Jurkat, Clone E6-1 (cell line): ENCODE measurements at places on chromosomes 5 and 9.
A peak's percentile ranks its signal among the peaks of the same experiment; 100 is the strongest.

- no peak for DNase-seq
These were observed 40.7 kb upstream of the CACNA1B start for GRCh38 chr9:137836831-137837241.

DNA sequence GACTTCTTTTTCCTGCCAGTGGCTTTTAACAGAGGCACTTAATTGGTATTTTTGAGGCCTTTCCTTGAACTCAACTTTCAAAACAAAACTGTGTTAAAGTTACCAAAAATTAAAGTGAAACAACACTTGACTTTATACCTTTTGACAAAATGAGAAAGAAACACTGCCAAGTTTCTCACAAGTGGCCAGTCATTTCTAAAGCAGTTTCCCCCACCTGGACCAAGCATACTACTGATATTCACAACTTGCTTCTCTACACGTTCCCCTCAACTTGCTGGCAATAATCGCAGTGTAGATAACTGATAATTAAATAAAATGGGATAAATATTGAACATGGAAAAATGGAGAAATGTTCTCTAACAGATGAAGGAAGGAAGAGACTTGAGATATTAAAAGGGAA lies 135.7 kb downstream of the TLR4 start:
- DNase-seq = no peak

DNA sequence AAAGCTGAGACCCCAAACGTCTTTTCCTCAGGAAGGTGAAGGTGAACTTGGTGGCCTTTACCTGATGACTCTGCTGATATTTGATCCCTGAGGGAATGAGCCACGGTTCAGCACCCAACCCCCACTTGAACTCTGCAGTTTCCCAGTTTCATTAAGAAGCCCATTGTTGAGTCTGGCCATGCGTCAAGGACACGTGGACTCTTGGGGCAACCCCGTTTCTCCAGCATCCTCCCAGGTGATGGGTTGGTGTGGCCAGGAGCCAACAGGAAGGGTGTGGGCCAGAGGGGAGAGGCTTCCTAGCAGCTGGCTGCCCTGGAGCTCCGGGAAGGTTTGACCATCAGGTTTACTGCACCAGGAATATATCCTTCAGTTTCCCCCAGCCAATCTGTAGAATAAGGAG lies 59.5 kb upstream of the GNE start:
- no peak for DNase-seq

GRCh38 chr5:147578228-147579024 lies 68.6 kb upstream of the DPYSL3 start:
- peak; percentile 22 for DNase-seq

DNA sequence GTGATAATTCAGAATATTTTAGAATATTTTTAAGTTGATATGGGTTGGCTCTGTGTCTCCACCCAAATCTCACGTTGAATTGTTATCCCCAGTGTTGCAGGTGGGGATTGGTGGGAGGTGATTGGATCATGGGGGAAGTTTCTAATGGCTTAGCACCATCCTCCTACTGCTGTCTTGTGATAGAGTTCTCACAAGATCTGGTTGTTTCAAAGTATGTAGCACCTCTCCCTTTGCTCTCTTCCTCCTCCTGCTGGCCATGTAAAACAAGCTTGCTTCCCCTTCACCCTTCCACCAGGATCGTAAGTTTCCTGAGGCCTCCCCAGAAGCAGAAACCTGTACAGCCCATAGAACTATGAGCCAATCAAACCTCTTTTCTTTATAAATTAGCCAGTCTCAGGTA lies 214.6 kb upstream of the C9orf72 start:
- DNase-seq = no peak

- DNase-seq = no peak
These were observed 40.8 kb upstream of the FBXL7 start for GRCh38 chr5:15459200-15459599.

DNA sequence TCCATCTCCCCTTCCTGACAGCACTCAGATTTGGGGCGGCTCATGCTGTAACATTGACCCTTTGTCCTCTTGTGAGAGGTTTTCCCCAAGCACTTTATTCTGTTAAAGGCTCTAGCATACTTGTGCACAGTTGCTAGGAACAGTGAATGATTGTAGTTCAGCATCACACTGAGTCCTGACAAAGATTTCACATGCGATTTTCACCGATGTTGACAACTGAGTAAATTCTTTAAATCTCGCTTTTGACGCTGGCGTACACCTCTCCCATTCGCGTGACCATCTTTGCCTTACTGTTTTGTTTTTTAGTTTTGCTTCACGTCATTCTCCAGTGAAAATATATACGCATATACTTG lies 780 bp downstream of the CDC37L1 start:
- DNase-seq = no peak

DNA sequence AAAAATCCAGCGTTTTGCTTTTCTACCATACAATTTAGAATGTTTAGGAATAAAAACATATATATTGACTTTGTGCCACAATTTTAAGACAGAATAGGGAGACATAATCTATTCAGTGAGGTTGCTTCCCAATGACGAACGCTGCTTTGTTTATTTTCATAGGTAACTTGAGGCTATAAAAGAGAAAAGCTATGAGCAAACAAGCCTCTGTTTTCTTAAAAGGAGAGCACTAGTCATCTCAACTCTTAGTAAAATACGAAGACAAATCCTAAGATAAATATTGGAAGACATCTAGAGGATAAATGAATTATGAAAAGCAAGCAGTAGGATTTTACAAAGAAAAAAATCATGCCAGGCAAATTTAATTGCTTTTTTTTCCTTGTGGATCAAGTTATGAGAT lies 363.6 kb downstream of the ANXA1 start:
- DNase-seq = no peak

- DNase-seq = peak; percentile 44
These were observed 128.9 kb downstream of the ADAMTS12 start for GRCh38 chr5:33762859-33763258.

GRCh38 chr9:26746357-26747072 lies 146.1 kb downstream of the CAAP1 start:
- no peak for DNase-seq

DNA sequence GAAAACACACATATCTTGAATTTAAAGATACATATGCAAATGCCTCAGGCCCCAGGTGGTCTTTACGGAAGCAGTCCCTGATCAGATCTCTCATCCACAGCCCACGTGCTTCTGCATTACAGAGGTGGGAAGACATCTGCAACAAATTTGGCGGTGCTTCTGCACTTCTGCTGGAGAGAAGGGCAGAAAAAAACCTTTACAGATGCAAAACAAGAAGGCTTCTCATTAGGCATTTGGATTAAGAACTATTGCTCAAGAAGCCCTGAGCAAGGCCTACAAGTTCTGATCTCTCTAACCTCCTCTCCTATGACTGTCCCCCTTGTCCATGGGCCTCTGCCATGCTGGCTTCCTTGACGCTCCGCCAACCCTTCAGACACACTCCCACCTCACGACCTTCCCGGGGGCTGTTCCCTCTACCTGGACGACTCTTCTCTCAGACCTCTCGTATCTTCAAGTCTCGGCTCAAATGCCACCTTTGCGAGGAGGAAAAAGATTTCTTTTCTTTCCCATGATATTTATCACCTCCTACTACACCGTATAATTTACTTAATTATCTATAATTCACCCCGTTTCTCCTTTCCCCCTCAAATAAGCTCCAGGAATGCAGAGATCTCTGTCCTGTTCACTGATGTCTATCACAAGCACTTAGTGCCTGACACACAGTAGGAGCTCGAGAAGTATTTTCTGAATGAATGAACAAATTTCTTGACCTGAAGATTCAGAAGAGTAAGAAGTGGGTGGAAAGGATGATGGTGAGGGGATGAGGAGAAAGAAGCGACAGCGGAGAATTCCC lies 1.1 kb downstream of the MTMR12 start:
- DNase-seq = no peak

- DNase-seq = no peak
These were observed 18.5 kb upstream of the AHRR start for GRCh38 chr5:302966-303365.

DNA sequence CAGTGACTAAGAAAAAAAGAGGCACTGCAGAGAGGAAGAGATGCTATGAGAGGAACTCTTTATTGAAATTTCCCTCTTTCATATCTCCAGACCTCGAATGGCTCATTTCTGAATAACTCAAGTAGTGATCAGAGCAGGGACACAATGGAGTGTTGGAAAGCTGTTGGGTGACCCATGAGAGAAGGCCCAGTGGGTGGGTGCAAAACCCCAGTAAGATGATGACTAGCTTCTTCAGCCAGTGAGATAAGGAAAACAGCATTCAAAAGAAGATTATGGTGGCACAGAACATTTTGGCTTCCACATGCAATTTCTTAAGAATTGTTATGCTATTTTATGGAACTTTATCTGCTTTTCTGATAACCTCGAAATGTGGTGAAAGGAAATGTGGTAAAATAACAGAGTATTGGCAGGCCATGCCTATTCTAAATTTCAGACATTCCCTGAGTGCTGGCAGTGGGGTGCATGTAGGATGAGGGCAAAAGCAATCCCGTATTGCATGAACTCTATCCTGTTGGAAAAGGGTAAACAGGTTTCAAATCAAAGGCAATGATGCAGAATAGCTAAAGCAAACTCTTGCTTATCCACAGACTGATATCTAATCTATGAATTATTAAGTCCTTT lies 128.0 kb upstream of the KLF9 start:
- DNase-seq = no peak

- DNase-seq = no peak
These were observed 101.0 kb upstream of the PIK3R1 start for GRCh38 chr5:68114378-68115040.

DNA sequence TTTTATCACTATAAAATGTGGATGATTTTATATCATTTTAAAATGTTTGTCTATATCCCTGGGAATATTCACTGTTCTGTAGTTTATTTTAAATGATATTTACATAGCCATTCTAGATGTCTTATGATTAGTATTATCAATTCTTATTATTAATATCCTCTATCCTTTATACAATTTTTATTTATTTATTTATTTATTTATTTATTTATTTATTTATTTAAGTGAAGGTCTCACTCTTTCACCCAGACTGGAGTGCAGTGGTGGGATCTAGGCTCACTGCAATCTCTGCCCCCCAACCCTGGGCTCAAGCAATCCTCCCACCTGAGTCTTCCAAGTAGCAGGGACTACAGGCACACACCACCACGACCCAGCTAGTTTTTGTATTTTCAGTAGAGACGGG lies 1848.9 kb downstream of the EFNA5 start:
- DNase-seq = no peak

- DNase-seq = no peak
These were observed 108.1 kb downstream of the TMEM174 start for GRCh38 chr5:73280821-73281746.

DNA sequence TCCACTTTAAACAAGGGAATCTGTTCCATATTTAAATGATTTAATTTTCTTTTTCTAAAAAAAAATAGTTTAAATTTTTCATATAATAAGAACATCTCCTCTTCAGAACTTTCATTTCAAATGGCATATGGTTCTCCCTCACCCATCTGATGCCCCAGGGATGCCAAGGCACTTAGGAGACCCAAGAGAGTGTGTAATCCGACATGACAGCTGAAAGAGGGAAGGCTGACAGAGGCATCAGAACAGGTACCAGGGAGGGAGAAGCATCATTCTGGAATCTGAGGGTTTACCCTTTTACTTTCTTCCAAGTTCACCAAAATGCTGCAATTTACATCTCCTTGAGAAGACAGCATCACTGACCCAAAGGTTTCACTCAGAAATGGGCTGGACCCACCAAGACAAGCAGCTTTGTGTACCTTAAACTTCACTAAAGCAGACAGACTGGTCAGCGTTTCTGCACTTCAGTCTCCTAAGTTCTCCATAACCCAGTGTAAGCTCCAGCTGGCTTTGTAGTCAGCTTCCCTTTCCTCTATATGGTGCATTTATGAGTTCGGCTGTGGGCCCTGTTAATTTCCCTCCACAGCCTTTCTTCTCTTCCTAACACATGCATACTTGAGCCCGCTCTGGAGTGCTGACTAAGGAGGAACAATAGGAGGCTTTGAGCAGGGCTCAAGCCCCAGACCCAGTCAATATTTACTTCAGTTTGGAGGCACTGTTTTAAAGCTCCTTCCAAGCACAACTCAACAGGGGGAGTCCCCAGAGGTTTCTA lies 17.7 kb downstream of the EFNA5 start:
- DNase-seq = no peak

DNA sequence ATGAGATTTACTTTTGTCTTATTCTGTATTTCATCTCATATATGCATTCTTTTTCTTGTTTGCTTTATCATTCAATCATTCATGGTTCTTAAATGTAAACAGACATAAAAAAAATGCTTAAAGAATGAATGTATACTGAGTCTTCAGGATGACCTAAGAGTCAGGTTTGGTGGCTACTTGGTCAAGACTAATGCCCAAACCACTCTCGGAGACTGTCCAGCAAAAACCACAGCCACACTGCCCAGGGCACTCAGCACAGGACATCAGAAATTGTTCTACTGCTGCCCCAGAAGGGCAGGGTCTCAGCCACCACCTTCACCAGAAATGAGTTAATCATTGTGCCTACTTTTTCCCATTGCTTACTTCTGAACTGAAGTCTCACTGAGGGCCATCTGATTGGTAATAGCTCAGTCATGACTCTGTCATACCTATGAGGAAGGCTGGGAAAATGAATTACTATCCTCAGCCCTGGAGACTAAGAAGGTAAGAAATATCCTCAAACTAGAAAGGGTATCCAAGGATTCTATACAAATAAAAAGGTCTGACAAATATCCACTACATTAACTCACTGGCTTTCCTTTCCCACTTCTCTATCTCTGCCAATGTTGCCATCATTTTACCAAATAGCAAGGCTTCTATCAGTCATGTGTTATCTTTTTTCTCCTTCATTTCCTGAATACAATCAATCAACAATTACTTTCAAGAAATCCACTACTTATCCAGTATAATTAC lies 236.1 kb downstream of the CETN3 start:
- no peak for DNase-seq

DNA sequence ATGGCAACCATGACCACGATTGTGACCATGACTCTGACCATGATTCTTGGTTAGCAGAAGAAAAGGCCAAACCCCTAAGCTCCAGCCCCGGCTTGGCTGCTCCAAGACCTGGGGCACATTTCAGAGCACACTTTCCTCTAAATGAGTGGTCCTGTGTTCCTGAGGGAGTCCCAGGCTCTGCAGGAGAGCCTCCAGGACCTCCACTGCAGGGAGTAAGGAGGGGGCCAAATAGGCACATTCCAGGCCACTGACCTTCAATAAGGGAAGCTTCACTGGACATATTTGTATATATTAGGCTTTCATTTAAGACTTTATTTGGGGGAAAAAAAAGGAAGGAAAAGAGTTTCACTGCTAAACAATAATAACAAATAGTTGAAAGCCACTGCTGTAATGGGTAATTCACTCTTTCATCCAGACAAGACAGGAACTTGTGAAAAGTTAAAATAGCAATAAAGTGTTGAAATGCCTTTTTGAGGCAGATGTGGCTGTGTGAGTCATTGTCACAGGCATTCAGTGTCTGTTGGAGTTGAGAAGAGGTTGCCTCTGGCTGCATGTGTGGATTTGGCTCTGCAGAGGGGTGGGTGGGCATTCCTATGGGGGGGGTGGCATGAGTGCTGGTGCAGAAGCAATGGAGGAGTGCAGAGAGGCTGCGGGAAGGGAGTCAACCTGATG lies 63.9 kb upstream of the TGFBR1 start:
- peak; percentile 11 for DNase-seq

DNA sequence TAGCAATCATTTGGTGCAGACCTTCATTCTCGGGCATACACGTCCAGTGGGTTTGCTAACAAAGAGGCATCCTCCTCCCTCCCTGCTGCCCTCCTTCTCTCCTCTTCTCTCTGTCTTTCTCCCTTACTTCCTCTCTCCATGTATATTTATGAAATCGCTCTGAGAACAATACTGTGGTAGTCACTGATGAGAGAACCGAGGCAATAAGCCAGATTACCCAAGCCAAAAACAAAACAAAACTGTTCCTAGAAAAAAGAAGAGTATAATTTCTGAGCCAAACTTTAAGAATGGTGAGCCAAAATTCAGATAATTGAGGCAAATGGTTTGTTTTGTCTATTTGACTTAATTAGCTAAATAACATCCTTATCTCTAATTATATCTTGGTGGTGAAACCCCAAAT lies 15.8 kb upstream of the HMHB1 start:
- DNase-seq = no peak
